Activated CD8-positive, alpha-beta memory T cell treated with anti-CD3 and anti-CD28 coated beads for 1 hour (primary cell): ENCODE measurements at places on chromosomes 2 and 18.

DNA sequence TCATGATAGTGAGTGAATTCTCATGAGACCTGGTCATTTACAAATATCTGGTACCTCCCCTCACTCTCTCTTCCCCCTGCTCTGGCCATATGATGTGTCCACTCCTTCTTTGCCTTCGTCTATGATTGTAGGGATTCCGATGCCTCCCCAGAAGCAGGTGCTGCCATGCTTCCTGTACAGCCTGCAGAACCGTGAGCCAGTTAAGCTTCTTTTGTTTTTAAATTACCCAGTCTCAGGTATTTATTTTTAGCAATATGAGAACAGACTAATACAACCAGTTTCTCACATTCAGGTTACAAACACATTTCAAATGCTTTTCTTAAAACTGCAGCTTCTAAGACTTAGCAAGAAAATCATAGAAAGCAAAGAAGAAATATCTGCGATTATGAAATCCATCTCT is 321.2 kb upstream of the CDH7 start:
- DNase-seq, result no peak

DNA sequence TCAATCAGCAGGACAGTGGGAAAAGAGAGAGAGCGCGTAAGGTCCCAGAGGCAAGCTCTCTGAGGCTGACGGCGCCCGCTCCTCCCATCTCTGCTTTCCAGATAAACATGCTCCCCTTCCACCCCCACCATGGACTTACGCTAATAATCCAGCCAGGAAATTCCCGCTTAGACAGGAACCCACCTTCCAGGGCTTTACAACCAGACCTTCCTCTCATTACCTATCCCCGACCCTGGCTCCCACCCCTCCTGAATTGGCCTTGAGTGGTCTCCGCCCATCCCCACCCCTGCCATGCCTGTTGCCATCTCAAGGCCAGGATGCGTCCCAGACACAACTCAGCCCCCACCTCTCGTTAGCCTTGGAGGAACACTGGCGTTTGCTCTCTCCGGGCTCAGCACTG is 131.1 kb downstream of the SMAD2 start:
- no peak for DNase-seq

DNA sequence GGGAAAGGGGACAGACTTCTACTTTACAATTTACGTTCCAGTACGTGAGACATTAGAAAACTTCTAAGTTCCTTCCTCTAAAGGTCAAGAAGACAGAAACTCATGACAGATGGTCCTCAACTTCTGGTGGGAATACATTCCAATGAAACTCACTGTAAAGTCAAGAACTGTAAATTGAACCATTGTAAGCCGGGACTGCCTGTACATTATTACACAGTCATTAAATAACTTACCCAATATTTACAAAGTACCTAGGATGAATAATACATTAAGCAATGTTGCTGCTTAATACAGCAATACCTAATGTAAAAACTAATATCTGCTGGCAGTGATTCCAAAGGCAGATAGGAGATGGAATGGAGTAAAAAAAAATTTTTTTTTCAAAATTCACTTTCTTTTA is 51.9 kb downstream of the CDH2 start:
- no peak for DNase-seq

DNA sequence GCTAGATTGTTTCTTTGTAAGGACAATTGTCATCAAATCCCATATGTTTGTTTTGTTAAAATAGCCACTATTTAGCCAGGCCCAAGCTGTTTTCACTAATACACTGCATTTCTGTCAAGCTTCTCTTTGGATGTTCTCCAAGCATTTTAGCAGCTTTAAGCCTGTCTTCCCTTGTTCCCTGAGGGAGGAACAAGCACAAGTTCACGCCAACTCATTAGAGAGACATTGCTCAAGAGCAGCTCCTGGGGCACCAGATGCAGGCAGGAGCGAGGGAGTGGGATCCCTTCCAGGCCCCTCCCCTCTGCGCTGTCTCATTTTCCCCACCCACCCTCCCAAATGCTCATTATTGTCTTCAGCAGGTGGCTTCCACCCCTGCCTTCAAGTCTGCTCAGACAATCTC is 32.6 kb upstream of the PPP3R1 start:
- no peak for DNase-seq

DNA sequence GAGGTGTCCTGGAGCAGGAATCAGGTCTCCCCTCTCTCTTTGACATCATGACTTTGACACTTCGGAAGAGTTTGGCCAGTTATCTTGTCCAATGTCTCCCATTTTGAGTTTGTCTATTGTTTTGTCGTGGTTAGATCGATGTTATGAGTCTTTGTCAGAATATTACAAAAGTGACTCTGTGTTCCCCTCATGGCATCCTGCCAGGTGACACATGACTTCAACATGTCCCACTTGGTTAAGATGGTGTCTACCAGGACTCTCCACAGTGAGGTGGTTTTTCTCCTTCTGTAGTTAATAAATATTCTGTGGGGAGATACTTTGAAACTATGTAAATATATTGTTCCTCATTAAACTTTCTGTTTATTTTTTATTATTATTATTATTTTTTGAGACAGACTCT is 76.6 kb upstream of the BZW1 start:
- no peak for DNase-seq

DNA sequence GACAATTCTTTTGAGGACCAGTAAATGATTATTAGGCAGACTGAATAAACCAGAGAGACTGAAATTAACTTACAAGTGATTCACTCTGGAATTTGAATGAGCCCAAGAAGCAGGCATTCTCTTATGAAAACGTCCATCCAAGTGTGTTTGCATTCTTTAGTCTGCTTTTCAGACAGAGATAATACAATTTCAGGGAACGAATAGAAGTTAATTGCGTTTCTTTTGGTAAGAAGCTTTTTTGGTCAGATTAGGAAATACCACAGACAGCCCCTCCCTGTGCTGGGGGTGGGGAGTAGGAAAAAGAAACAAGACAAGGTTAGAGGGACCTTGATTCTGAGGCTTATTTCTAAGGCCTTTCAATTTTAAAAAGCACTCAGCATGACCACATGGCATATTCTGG is 874.4 kb downstream of the SUCLG1 start:
- no peak for DNase-seq

DNA sequence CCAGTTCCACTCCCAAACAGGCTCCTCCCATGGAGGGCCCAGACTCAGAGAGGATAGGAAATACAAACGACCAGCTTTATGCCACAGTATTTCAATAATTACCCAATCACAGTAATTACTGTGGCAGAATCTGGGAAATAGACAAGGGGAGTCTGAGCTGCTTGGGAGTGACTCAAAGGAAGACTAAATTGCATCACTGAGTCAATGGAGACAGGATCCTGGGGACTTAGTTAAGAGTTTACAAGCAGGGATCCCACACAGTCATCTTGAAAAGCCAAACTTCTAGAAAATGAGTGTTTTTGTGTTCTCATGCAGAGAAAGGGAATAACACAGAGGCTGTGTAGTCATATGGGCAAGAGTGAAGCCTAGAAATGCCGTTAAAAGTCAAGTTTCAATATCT is 1142.1 kb downstream of the CNTNAP5 start:
- no peak for DNase-seq

DNA sequence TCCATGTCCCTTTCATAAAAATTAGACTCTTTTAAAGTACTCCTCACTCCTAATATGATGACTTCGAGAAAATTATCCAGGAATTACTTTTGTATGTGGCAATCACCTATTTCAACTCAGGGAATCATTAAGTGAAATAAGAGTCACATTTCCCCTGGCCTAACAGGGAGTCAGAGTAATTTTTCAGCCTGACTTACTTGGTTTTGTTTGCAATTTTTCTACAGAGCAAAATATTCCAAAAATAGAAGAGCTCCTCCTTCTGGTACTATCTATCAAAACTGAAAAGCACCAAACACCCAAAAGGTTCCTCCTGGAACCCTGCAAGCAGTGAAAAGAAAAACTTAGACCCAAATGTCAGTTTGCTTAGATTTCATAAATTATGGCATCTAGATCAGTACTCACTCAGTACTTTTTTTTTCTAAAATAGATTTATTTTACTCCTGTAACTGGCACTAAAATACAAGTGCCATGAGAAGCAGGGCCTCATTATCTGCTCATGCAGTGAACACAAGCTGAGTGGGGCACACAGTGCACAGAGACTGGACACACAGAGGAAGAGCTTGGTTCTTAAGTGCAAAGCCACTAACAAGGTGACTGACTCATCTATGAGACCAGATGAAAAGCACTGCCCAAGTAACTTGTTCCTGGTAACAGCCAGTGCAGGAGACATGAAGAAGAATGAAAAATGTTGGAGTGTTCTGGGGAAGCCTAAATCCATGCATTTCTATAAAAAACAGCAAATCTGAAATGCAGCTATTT is 28.7 kb downstream of the ACAA2 start:
- DNase-seq, result no peak

GRCh38 chr2:71783215-71783614 is 329.9 kb downstream of the DYSF start:
- no peak for DNase-seq

DNA sequence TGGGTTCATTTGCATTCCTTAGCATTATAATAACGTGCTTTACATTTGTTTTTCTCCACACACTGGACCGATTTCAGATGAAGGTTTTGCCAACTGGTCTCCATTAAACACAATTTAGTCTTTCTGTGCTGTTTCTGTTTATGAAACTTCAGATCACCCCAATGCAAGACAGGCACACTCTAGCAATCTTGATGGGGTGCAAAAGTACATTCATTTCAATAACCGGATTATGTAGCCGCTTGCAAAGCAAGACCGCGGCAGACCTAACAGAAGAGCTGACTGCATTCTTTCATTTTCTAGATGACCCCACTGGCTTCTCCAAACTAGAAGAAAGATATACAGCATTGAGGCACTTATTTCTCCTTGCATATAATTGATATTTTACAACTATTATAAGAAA is 301.5 kb downstream of the PIEZO2 start:
- DNase-seq, result no peak
